ENCODE measurements at places on chromosomes 2 and 18. TPM values are rescaled to one million over a fixed set of nuclear protein-coding genes. Genes with fewer than 3 reads are reported as not detected.

GRCh38 chr18:2354292-2354691 lies 217.0 kb downstream of the METTL4 start:
- H3K36me3 ChIP-seq, result no peaks in the 10 kb centered on the region
- no peaks in the 10 kb centered on the region for H3K4me1 ChIP-seq
- no peak overlapping the region for H3K4me3 ChIP-seq
- no peak overlapping the region for H3K27ac ChIP-seq
- DNase-seq, result no peak

GRCh38 chr18:46424898-46425297 lies 232.1 kb downstream of the LOXHD1 start:
- DNase-seq, result peak; percentile 70
- no peak overlapping the region for H3K27ac ChIP-seq
- no peaks in the 10 kb centered on the region for H3K4me1 ChIP-seq
- no peaks in the 10 kb centered on the region for H3K27me3 ChIP-seq
- no peaks in the 10 kb centered on the region for H3K36me3 ChIP-seq
- H3K4me3 ChIP-seq, result no peak overlapping the region

- H3K4me3 ChIP-seq, result no peak overlapping the region
- DNase-seq, result no peak
- peaks cover 2% of the 10 kb centered on the region for H3K4me1 ChIP-seq
- no peaks in the 10 kb centered on the region for H3K36me3 ChIP-seq
Measured at GRCh38 chr2:9946076-9946475, 5.4 kb upstream of the GRHL1 start.

GRCh38 chr2:238085899-238086298 lies 14.2 kb upstream of the ESPNL start:
- no peak for DNase-seq
- no peaks in the 10 kb centered on the region for H3K27me3 ChIP-seq
- H3K4me1 ChIP-seq, result no peaks in the 10 kb centered on the region
- no peak overlapping the region for H3K4me3 ChIP-seq
- H3K36me3 ChIP-seq, result peaks cover 9% of the 10 kb centered on the region

DNA sequence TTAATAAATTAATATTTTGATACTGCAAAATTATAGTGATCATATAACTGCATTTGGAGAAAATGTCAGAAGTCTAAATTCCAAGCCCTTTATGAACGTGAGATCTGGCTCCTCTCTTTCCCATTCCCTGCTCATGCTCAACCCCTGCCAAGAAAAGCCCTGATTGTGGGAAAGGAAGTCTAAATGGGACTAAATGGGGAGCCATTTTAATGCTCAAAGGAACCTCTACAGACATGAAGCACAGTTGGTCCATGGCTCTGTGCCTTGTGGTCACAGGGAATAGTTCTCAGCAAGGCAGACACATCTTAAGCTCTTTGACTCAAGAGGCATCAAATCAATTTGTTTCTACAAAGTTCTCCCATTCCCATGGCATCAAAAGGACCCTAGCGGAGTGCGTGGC lies 29.3 kb upstream of the INSIG2 start:
- H3K4me3 ChIP-seq, result no peak overlapping the region
- no peak for DNase-seq
- H3K27ac ChIP-seq, result no peak overlapping the region
- H3K27me3 ChIP-seq, result no peaks in the 10 kb centered on the region

- H3K36me3 ChIP-seq, result no peaks in the 10 kb centered on the region
- no peak overlapping the region for H3K27ac ChIP-seq
- DNase-seq, result no peak
- H3K4me1 ChIP-seq, result no peaks in the 10 kb centered on the region
Measured at GRCh38 chr2:138596403-138596802, 94.8 kb downstream of the SPOPL start.

- H3K36me3 ChIP-seq, result no peaks in the 10 kb centered on the region
- no peak for DNase-seq
Measured at GRCh38 chr18:13303756-13304364, 85.3 kb downstream of the LDLRAD4 start.

- peak overlapping the region; percentile 19 for H3K27ac ChIP-seq
- no peak overlapping the region for H3K4me3 ChIP-seq
- no peaks in the 10 kb centered on the region for H3K27me3 ChIP-seq
- peak; percentile 58 for DNase-seq
- H3K4me1 ChIP-seq, result no peaks in the 10 kb centered on the region
- no peaks in the 10 kb centered on the region for H3K36me3 ChIP-seq
Measured at GRCh38 chr2:113390124-113390849, 47.2 kb upstream of the ZNG1B start.

DNA sequence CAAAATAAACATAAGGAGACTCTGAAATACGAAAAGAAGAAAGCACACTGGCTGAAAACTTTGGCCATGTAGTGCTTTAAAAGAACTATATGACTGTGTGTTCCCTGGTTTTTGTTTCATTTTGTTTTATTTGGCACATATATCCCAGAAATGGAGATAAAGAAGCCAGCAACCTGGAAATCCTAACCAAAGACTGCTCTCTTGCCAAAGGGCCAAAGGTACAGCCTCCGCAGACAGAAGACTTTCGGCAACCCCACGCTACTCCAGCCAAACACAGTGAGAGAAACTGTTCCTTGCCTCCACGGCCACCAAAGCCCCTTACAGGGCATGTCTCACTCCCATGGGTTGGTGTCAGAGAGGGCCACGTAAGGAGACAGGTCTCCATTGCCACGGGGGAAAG lies 381.2 kb upstream of the NETO1 start:
- H3K4me3 ChIP-seq, result no peak overlapping the region
- no peaks in the 10 kb centered on the region for H3K36me3 ChIP-seq
- no peak overlapping the region for H3K27ac ChIP-seq
- H3K4me1 ChIP-seq, result no peaks in the 10 kb centered on the region
- DNase-seq, result no peak
- no peaks in the 10 kb centered on the region for H3K27me3 ChIP-seq

GRCh38 chr2:227513113-227513512 lies 41.2 kb downstream of the AGFG1 start:
- H3K27me3 ChIP-seq, result no peaks in the 10 kb centered on the region
- no peak overlapping the region for H3K27ac ChIP-seq
- H3K4me1 ChIP-seq, result peaks cover 29% of the 10 kb centered on the region
- DNase-seq, result no peak
- H3K4me3 ChIP-seq, result no peak overlapping the region

DNA sequence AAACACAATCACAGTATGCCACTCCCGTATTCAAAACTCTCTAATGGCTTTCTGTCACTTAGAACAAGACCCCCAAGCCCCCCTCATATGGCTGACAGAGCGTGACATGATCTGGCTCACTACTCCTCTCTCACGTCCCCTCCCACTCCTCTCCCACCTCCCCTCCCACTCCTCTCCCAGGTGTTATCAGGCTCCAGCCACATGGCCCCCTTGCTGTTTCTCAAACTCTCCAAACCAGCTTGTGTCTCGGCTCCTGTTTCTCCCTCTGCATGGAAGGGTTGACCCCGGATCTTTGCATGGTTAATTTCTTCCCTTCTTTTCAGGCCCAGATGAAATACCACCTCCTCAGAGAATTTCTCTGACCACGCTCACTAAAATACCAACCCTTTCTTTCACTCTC lies 180.8 kb downstream of the SLC8A1 start:
- no peak for DNase-seq
- no peak overlapping the region for H3K4me3 ChIP-seq
- no peak overlapping the region for H3K27ac ChIP-seq
- H3K27me3 ChIP-seq, result no peaks in the 10 kb centered on the region
- no peaks in the 10 kb centered on the region for H3K4me1 ChIP-seq

GRCh38 chr2:111054791-111055691 lies 65.7 kb upstream of the BCL2L11 start:
- H3K4me3 ChIP-seq, result no peak overlapping the region
- peak; percentile 33 for DNase-seq
- no peaks in the 10 kb centered on the region for H3K27me3 ChIP-seq
- no peaks in the 10 kb centered on the region for H3K36me3 ChIP-seq
- H3K27ac ChIP-seq, result peak overlapping the region; percentile 20
- peaks cover 20% of the 10 kb centered on the region for H3K4me1 ChIP-seq

GRCh38 chr18:33052886-33053285 lies 280.1 kb upstream of the KLHL14 start:
- no peaks in the 10 kb centered on the region for H3K36me3 ChIP-seq
- DNase-seq, result no peak
- no peak overlapping the region for H3K4me3 ChIP-seq
- H3K27me3 ChIP-seq, result no peaks in the 10 kb centered on the region

- DNase-seq, result no peak
- H3K4me3 ChIP-seq, result no peak overlapping the region
- no peaks in the 10 kb centered on the region for H3K4me1 ChIP-seq
- H3K27me3 ChIP-seq, result no peaks in the 10 kb centered on the region
- no peak overlapping the region for H3K27ac ChIP-seq
Measured at GRCh38 chr18:7492385-7492784, 74.7 kb upstream of the PTPRM start.

GRCh38 chr2:238122287-238123217 lies 15.9 kb upstream of the KLHL30 start:
- H3K4me3 ChIP-seq, result no peak overlapping the region
- no peaks in the 10 kb centered on the region for H3K4me1 ChIP-seq
- no peak for DNase-seq
- no peaks in the 10 kb centered on the region for H3K36me3 ChIP-seq
- H3K27me3 ChIP-seq, result no peaks in the 10 kb centered on the region
- H3K27ac ChIP-seq, result no peak overlapping the region

DNA sequence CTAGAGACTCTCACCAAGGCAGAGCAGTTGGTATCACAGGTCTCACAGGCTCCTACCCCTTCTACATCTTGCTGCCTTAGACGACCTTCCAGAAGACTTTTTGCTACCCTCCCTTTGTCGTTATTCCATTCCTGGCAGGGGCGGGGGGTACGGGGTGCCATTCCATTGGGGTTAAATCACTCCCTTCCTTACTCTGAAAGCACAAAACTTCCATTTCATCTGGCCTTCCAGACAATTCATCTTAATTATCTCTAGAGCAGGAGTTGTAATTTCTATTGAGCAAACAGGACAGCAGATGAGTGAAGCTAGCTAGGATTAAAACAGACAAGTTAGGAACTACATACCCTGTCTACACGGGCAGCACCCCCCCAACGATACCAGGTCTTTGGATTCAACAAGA lies 276.2 kb upstream of the TANK start:
- H3K4me3 ChIP-seq, result no peak overlapping the region
- H3K4me1 ChIP-seq, result no peaks in the 10 kb centered on the region
- H3K27me3 ChIP-seq, result no peaks in the 10 kb centered on the region
- DNase-seq, result no peak
- H3K36me3 ChIP-seq, result no peaks in the 10 kb centered on the region

GRCh38 chr18:523561-523960 lies 23.1 kb upstream of the COLEC12 start:
- no peak overlapping the region for H3K27ac ChIP-seq
- no peak for DNase-seq
- no peaks in the 10 kb centered on the region for H3K36me3 ChIP-seq
- H3K4me1 ChIP-seq, result no peaks in the 10 kb centered on the region

DNA sequence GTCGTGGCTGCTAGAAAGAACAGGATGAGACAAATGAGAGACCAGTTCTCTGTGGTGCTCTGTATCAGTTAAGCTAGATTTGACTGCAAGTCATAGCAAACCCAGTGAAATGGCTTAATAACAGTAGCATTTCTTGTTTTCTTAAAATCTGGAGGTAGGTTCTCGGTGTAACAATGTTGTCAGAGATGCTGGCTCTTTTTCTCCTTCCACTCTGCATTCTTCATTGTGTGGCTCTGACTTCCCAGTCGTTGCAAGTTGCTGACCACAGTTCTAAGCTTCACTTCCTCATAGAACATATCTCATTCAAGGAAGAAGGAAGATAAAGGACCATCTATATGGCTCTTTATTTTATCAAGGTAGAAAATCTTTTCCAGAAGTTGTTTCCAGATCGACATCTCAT lies 7.9 kb upstream of the CKAP2L start:
- no peak overlapping the region for H3K27ac ChIP-seq
- no peaks in the 10 kb centered on the region for H3K36me3 ChIP-seq
- no peak for DNase-seq
- no peaks in the 10 kb centered on the region for H3K27me3 ChIP-seq

GRCh38 chr2:27042985-27043634 lies 8.4 kb upstream of the AGBL5 start:
- no peaks in the 10 kb centered on the region for H3K27me3 ChIP-seq
- H3K36me3 ChIP-seq, result peaks cover 34% of the 10 kb centered on the region
- H3K27ac ChIP-seq, result no peak overlapping the region
- no peak for DNase-seq
- no peak overlapping the region for H3K4me3 ChIP-seq

GRCh38 chr2:114293355-114293754 lies 149.1 kb upstream of the DPP10 start:
- no peak overlapping the region for H3K27ac ChIP-seq
- H3K4me1 ChIP-seq, result no peaks in the 10 kb centered on the region
- no peaks in the 10 kb centered on the region for H3K27me3 ChIP-seq
- H3K36me3 ChIP-seq, result no peaks in the 10 kb centered on the region
- DNase-seq, result no peak

DNA sequence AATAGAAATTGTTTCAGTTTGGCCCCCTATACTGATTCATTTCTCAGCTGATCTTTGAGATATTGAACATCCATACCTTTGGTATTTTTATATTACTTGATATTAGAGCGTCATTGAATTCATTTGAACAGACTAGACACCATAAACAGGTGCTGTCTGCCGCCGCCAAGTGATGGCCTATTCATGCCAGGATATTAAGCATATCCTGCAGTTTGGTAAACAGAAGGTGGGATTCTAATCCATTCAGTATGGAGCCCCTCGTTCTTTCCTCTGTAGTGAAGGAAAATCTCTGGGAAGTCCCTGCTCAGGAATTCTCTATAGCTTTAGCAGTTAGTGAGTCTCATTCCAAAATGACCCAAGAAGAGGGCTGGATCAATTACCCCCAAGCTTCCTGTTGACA lies 23.0 kb upstream of the CD28 start:
- no peak for DNase-seq
- no peaks in the 10 kb centered on the region for H3K36me3 ChIP-seq
- H3K27ac ChIP-seq, result peak overlapping the region; percentile 37
- H3K27me3 ChIP-seq, result no peaks in the 10 kb centered on the region
- H3K4me3 ChIP-seq, result no peak overlapping the region

- H3K4me3 ChIP-seq, result no peak overlapping the region
- no peaks in the 10 kb centered on the region for H3K27me3 ChIP-seq
- no peak overlapping the region for H3K27ac ChIP-seq
- peaks cover 18% of the 10 kb centered on the region for H3K36me3 ChIP-seq
- DNase-seq, result no peak
Measured at GRCh38 chr2:238083919-238084318, 16.2 kb upstream of the ESPNL start.

GRCh38 chr2:152335016-152335725 lies at the start of gene FMNL2:
Gene FMNL2 (plus strand): TSS chr2:152335174.
- peak; percentile 90 for DNase-seq
- peak within 1 kb of the TSS; percentile 90 for H3K27ac ChIP-seq
- no peaks in the 10 kb centered on the region for H3K36me3 ChIP-seq
- peaks cover 14% of the 10 kb centered on the region for H3K4me1 ChIP-seq
- peak within 1 kb of the TSS; percentile 84 for H3K4me3 ChIP-seq
- no peaks in the 10 kb centered on the region for H3K27me3 ChIP-seq

Gene CDH19
- 2.3 TPM for total RNA-seq

Gene NRBP1
- 68.6 TPM for total RNA-seq

Gene FAM110C
- total RNA-seq, result 11.8 TPM

Gene TMEM198
- 5.8 TPM for total RNA-seq

Gene BIN1
- 68.3 TPM for total RNA-seq

Gene GALNT5
- 0.49 TPM for total RNA-seq

Gene RESP18
- total RNA-seq, result not detected

Gene TM4SF20
- not detected for total RNA-seq
